Fibroblast of mammary gland (primary cell): ENCODE measurements at places on chromosomes 3 and 15.

GRCh38 chr3:14478956-14479550 lies 61.1 kb downstream of the GRIP2 start:
- DNase-seq, result no peak

GRCh38 chr3:31252216-31253185 lies 280.2 kb upstream of the STT3B start:
- DNase-seq, result no peak

GRCh38 chr15:23877502-23878412 lies 190.7 kb upstream of the NDN start:
- DNase-seq, result peak; percentile 12

DNA sequence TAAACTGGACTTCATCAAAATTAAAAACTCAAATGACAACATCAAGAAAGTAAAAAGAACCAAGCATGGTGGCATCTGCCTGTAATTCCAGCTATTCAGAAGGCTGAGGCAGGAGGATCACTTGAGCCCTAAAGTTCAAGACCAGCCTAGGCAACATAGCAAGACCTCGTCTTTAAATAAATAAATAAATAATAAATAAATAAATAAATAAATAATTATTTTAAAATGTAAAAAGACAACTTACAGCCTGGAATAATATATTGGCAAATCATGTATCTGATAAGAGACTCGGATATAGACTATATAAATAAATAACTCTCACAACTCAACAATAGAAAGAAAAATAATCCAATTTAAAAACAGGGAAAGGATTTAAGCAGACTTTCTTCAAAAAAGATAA lies 4.3 kb upstream of the PPARG start:
- DNase-seq, result no peak

- no peak for DNase-seq
Measured at GRCh38 chr3:42691816-42692666, 6.7 kb downstream of the KLHL40 start.

DNA sequence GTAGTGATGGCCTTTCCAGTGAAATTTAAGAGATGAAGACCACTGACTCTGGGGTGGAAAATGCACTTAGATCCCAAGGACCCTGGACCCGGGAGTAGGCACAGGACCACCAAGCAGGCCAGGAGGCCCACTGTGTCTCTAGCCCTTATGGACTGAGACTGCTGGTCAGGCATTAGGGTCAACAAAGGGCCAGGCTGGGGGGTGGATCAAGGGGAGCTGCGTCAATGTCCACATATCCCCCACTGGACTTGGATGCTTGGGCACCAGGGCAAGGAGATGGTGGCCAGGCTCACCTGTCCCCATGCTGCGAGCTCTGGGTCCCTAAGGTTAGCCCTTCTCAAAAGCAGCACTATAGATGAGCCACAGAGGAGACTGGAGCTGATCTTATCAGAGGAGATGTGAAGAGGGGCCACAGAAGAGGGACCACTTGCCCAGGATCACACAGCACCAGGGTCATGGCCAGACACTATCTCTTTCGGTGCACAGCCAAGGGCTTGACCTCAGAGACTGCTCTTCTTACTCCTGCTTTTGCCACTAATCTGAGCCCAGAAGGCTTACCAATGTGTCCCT lies 14.7 kb downstream of the RAB6B start:
- DNase-seq, result no peak

- DNase-seq, result peak; percentile 68
Measured at GRCh38 chr3:185353823-185354614, 8.9 kb upstream of the MAP3K13 start.

- DNase-seq, result no peak
Measured at GRCh38 chr15:83215306-83215705, 7.7 kb upstream of the HDGFL3 start.

- peak; percentile 97 for DNase-seq
Measured at GRCh38 chr15:84669726-84670125, 11.7 kb upstream of the NMB start.

- peak; percentile 7 for DNase-seq
Measured at GRCh38 chr15:42640109-42640508, 64.7 kb downstream of the STARD9 start.

GRCh38 chr3:184850201-184850600 lies 38.2 kb downstream of the VPS8 start:
- DNase-seq, result no peak

GRCh38 chr3:25403968-25404367 lies 24.1 kb upstream of the RARB start:
- no peak for DNase-seq

DNA sequence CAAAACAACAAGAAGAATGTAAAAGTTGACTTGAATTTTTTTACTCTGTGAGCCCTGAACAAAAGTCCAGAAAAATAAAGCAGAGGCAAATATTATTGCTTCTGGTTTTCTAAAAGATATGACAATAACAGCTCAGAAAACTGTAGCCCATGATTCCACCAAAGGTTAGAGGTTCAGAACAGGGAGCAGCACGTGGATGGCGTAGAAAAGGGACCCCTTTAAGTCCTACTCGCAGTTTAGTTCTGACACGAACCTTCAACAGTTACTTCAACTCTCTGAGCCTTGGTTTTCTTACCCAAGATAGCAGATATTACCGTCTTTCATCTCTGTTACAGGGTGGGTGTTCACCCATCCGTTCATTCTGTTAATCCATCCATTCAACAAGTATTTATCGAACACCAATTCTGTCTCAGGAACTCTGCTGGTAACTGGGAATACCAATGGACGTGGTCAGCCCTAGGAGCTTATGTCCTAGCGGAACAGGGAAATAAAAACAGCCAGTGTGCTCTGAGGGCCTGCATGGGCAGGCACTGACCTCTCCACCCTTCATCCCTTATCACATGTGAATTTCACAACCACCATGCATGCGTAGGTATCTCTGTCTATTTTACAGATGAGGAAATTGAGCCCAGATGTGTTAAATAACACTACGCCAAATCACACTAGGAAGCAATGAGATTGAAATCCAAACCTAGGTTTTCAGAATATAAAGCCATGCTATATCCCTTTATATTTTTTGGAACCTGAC lies 274.2 kb upstream of the ICE2 start:
- peak; percentile 16 for DNase-seq

DNA sequence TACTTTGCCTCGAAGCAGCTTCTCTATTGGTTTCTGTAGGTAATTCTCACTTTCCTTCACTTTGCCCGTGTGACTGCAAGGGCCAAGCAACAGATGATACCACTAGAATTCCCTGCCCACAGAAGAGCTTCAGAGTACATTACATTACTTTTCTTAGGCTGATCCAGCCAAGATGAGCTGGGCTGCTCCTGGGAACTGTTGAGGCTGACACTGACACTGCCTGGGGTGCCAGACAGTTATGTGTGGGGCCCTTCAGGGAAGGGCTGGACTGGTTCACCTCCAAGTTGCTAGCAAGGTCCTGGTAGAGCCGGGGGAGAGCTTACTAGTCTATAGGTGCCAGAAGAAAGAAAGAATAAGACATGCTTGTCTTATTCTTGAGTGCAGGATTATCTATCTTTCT lies 19.0 kb downstream of the GORASP1 start:
- no peak for DNase-seq

DNA sequence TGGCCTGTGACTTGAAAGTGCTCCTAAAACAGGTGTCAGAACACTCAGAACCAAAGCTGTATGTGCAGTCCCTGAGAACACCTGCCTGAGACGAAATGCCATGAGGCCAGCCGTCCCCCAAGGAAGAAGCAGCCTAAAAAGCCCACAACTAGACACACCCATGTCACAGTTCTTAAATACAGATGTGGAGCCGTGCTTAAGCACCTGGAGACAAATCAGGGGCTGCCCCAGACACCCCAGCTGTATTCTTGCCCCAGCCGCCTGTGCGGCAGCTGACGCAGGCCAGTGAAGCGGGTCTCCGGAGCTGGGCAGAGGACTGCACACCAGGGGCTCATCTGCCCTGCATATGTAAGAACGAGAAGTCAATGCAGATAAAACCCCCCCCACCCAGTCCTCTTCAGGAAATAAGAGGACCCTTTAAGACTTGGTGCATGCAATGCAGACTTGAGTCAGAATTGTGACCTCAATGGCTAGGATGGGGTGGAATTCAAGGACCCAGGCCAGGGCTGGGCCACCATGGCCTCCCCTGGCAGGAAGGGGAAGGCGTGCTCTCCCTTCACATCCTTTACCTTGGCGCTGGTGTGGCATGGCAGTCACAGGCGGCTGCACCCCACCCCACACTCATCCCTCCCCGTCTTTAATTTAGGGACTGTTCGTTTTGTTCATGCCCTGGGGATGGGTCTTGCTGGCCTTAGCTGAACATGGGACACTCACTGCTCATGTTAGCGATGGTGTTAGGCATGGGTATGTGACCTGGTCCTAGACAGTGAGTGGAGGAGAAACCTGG lies 27.7 kb upstream of the PLXNA1 start:
- DNase-seq, result no peak

GRCh38 chr3:114698146-114699105 lies 404.6 kb downstream of the TIGIT start:
- no peak for DNase-seq

DNA sequence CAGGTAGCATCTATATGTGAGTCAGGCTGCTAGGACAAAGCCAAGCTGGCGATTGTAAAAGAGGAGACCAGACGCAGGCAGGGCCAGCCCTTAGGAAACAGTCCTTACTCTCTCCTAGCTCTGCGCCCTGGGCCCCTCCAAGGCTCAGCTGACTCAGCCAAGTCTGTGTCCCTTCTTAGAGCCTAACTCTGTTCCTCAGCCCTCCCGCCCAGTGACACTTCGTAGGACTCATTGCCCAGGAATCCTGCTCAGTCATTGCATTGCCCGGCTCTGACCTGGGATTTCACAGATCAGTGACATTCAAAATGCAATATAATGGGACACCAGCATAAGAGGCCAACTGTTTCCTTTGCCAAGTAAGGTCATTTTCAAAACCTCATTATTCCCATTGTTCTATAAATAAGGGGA lies 244.2 kb downstream of the TLE3 start:
- peak; percentile 45 for DNase-seq

DNA sequence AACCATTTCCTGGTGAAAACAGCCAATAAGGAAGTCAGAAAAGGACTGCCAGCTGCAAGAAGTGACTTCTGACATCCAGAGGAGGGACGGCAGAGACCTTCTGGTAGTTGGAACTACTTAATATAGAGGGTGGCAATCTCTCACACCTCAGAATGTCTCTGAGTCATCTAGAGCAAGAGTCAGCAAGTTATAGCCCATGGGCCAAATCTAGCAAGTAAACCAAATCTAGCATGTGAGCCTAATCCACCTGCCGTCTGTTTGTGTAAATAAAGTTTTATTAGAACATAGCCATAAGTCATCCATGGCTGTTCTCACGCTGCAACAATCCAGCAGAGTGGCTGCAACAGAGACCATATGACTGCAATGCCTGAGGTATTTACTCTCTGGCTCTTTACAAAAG lies 160.5 kb upstream of the NR2E3 start:
- DNase-seq, result no peak

DNA sequence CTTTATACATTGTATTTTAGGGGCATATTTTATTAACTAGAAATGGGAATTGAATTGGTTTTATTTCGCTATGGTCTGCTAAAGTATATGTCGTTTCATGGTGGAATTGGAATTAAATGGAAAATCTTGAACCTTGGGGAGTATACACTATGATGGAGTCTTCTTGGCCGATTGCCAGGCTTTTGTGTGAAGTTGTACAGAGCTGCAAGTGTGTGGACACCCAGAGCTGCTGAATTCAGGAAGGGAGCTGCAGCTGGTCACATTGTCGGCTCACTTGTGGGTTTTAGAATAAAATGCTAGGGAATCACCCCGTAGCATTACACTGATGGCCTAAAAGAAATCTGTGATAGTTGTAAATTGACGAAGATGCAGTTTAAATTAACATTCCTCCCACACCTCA lies 35.1 kb downstream of the USP3 start:
- no peak for DNase-seq

DNA sequence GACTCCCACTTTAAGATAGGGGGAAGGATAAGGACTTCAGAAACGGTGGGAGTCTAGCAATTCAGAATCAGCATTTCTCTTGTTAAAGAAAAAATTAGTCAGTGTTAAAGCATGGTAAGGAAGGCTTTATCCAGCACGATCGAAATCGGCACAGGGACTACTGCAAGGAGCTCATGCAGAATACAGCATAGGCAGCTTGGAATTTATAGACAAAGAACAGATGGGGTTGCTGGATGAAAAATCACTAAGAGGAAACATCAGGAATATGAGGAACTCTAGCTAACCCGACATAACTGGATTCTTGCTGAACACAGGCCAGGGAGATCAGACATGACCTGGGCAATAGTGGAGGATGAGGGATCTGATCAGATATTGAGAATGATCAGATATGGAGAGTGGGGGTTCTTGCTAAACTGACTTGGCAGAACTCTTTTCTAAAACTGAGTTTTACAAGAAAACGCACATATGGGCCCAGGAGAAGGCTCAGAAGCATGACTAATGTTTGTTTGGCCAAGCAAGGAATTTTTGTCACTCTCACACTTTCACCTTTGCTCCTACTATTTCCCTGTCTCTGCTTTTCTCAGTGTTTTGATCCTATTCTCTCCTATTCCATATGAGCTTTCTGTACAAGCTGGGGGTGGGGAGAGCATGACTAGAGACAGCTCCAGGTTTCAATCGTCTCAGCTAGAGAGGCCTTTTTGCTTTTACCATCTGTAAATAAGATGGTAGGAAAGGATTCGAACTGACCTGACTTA lies 3.9 kb upstream of the PLCH1 start:
- peak; percentile 53 for DNase-seq

DNA sequence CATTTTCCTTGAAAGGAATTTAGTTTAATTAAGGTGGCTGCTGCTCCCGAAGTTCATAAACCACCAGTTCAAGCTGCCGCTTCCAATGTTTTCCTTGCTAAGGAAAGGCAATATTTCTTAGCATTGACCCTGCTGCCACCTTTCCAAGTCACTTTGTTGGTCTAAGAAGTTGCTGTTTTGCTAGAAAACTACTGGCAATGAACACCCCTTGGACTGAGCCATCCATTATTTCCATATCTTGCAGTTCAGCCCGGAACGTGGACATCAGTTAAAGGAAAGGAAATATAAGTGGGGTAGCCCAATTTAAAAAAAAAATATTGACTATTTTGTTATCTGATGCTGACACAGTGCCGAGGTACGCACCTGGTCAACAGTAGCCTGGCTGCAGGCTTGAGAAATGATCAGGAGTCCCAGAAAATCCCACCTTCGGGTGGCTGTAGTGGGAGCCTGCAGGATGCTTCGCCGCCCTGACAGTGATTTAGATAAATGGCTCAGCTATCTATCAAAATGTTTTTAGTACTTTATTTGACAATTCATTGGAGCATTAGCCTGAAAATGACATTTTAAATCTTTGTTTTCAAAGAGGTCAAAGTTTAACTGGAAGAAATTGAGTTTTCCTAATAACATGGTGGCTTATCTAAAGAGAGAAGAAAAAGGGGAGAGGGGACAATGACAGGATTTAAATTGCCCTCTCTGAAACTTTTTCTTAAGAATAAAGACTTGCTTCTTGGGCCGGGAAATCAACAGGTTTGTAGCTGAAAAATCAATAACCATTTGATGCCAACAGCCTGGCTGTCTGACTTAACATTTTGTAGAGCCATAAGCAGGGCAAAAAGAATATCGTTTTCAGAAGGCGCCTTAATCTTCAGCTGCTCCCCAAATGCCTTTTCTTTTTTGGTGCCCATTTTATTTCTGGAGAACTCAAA lies 1.6 kb downstream of the RARB start:
- no peak for DNase-seq
